Naive thymus-derived CD4-positive, alpha-beta T cell (primary cell): ENCODE measurements at places on chromosomes 1 and 21.

GRCh38 chr1:114022877-114023276, 43.6 kb downstream of the OLFML3 start:
- DNase-seq, result no peak

- DNase-seq, result no peak
These were observed 300.8 kb downstream of the RRAGC start for GRCh38 chr1:38558500-38559445.

DNA sequence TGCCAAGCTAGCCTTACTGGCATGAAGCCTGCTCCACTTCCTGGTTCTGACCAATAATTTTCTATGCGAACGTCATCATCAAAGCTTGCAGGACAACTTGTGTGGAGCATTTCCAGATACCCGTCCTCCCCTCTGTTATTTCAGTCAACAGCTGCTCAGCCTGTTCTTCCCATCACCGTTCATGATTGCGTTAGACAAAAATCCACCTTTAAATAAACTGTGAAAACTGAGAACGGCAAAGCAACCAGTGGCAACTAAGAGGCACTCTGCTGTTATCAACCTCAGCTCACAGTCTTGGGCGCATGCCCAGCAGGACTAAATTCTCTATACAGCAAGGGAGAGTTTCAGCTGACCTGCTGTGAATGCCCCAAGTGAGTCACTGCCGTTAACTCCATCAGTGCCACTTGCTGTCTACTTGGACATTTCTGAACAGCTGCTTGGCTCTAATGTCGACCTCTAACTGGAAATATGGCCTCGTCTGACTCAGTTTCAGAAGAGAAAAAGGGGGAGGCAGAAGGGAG, 207.4 kb upstream of the RUNX1 start:
- DNase-seq, result no peak

DNA sequence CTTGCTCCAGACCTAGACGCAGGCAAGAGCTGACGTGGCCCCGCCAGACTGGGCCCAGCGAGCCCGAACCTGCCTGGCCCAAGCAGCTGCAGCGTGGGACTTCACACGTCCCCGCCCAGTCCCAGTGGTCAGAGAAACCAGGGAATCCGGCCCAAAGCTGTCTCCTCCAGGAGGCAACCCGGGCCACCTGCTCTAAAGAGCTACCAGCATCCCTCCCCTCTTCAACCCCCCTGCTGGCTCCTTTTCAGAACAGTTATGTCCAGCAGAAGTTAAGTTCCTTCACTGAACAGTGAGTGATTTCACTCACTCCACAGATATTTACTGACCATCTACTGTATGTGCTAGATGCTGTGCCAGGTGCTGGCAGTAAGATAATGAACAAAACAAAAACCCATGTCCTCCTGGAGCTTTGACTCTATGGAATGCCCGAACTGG, 2.1 kb upstream of the EFNA1 start:
- DNase-seq, result no peak

- no peak for DNase-seq
These were observed 58.7 kb downstream of the PRDM16 start for GRCh38 chr1:3127738-3128137.

- no peak for DNase-seq
These were observed 126.9 kb downstream of the VAV3 start for GRCh38 chr1:107838056-107838455.

- no peak for DNase-seq
These were observed 150.5 kb downstream of the PCBP3 start for GRCh38 chr21:45794027-45794426.

DNA sequence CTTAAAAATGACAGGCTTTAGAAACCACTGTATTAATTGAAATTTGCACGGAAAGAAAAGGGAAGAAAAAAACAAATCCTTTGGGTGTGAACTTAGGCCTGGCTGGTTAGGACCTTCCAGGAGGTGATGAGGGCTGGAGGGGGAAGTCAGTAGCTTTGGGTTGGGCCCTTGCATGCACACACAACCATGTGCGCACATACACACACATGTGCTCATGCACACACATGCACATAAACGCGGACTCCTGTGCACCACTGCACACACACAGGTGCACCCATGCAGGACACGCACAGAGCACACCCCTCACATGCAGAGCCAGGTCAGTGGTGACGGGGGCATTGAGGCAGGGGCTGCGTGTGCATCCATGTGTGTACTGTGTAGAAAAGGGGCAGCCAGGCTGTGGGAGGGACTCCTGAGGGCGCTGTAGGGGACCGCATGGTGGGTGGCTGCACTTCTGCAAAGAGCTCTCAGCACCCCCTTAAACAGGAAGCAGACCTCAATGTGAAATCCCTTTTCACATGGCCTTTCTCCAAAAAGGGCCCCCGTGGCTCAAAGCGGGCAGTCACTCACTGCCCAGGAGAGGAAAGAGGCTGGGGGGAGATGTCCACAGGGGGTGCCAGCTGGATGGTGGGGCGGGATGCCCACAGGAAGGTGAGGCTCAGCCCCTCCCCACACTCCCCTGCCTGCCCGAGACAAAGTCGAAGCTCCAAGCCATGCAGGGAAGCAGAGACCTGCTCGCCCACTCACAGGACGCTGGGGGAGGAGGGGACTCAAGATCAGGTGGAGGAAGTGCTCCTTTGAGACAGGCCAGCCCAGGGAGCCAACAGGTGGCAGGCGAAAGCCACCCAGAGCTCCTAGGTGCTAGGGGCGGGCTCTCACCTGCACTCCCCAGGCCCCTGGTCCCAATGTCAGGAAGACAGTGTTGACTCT, 95.2 kb downstream of the ITPKB start:
- DNase-seq, result peak; percentile 60

- DNase-seq, result no peak
These were observed 79.6 kb downstream of the LTN1 start for GRCh38 chr21:28913071-28913470.

- DNase-seq, result no peak
These were observed 28.0 kb upstream of the LEPR start for GRCh38 chr1:65392497-65392896.

DNA sequence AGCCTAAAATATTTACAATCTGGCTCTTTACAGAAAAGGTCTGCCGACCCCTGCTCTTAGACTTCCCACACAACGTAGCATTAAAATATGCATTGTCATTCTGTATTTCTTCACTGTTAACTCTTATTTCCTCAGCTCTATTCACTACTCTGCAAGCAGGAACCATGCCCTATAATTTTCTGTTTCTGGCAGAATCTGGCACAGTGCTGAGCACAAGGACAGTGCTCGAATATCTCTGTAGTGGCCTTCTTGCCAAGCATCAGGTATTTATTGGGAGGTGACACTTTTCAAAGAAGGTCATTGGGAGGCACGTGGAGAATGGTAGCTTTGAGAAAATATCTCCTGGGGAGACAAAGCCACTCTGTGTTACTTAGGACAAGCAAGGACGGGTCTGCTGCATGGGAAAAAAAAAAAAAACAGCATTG, 77.9 kb downstream of the PSMG1 start:
- no peak for DNase-seq

- no peak for DNase-seq
These were observed 1.2 kb upstream of the RIIAD1 start for GRCh38 chr1:151720125-151720524.

- no peak for DNase-seq
These were observed 66.3 kb downstream of the C1orf185 start for GRCh38 chr1:51168266-51168845.

GRCh38 chr1:16155537-16156410, at the start of gene EPHA2:
Gene EPHA2 (minus strand): TSS chr1:16156069. CDS start chr1:16155932, 137 bp downstream.
- no peak for DNase-seq

GRCh38 chr1:94169126-94169525, 48.2 kb upstream of the ABCA4 start:
- DNase-seq, result no peak

GRCh38 chr1:184840596-184840995, 85.9 kb upstream of the EDEM3 start:
- peak; percentile 16 for DNase-seq

- DNase-seq, result no peak
These were observed 13.8 kb downstream of the LYST start for GRCh38 chr1:235852887-235853286.

- no peak for DNase-seq
These were observed 196.0 kb downstream of the RPS6KC1 start for GRCh38 chr1:213247038-213247437.

- no peak for DNase-seq
These were observed 142.4 kb downstream of the GLUL start for GRCh38 chr1:182249201-182249676.

GRCh38 chr1:12595757-12596006, 22.3 kb downstream of the DHRS3 start:
- DNase-seq, result no peak
